ENCODE measurements at places on chromosomes 11 and 22.
A peak's percentile ranks its signal among the peaks of the same experiment; 100 is the strongest.

- no peak for DNase-seq
Observed at GRCh38 chr11:38256436-38256835, 1658.4 kb upstream of the RAG2 start.

- DNase-seq, result no peak
Observed at GRCh38 chr11:123587044-123587443, 67.4 kb downstream of the SCN3B start.

GRCh38 chr11:69337211-69337721, 43.3 kb downstream of the MYEOV start:
- no peak for DNase-seq

- no peak for DNase-seq
Observed at GRCh38 chr22:45977551-45978274, 751 bp upstream of the WNT7B start.

GRCh38 chr11:57403802-57404147, 13.3 kb upstream of the PRG2 start:
- no peak for DNase-seq

- DNase-seq, result no peak
Observed at GRCh38 chr11:20000351-20001134, 159.7 kb downstream of the DBX1 start.

GRCh38 chr11:33721426-33721825, 14.8 kb downstream of the CD59 start:
- no peak for DNase-seq

DNA sequence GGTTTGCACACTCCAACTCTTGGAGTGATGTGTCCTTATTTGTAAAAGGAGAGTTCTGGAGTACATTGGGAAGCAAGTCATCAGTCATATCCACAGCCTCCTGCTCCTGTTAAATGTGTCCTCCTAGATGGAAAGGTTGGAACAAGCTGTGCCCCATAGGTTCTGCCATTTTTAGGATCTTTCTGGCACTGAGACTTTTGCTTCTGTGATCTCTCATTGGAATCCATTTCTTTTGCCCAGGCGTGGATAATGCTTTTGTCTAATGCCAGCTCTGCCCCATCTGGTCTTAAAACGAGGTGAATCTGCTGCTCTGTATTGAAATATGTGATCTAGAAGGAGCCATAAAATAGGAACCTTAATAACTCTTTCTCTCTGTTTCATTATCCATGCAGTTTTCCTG, 66.4 kb downstream of the ZBTB16 start:
- no peak for DNase-seq

GRCh38 chr11:68974421-68975194, 6.2 kb downstream of the MRGPRD start:
- DNase-seq, result no peak

GRCh38 chr11:61370349-61371005, 8.3 kb downstream of the TMEM138 start:
- DNase-seq, result no peak

DNA sequence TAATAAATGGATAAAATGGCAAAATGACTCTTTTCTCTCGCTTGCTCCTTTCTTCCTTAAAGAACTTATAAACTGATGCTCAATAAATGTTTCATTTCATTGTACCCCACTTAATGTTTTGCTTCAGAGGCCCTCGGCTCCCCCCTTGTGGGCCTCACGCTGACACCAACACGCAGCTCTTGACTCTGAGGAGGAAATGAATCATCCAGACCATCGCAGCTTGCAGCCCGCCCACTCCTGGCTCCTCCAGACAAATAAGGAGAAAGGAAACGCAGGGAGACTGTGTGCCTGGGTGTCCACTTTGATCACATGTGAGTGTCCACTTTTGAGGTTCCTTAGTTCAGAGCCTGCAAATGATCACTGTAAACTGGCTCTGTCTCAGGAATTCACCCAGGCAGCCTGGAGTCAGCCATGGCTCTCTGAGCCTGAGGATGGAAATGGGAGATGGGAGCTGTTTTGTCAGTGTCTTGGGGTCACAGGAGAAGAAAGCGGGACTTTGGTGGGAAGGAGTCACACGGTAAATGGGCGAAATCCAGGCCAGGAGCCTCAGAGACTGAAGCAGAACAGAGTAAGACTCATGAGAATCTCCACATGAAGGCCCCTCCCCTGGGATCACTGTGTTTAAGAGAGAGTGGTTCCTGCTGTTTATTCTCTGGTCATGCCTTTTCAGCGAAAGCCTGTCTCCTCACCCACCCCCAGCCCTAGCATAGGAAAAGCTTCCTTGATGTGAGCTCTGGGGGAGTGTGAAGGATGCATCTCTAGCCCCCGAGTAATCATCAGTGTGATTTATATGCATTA, 96.5 kb downstream of the CWC15 start:
- DNase-seq, result peak; percentile 57

GRCh38 chr22:50575426-50575941, 2.7 kb downstream of the CPT1B start:
- DNase-seq, result no peak

DNA sequence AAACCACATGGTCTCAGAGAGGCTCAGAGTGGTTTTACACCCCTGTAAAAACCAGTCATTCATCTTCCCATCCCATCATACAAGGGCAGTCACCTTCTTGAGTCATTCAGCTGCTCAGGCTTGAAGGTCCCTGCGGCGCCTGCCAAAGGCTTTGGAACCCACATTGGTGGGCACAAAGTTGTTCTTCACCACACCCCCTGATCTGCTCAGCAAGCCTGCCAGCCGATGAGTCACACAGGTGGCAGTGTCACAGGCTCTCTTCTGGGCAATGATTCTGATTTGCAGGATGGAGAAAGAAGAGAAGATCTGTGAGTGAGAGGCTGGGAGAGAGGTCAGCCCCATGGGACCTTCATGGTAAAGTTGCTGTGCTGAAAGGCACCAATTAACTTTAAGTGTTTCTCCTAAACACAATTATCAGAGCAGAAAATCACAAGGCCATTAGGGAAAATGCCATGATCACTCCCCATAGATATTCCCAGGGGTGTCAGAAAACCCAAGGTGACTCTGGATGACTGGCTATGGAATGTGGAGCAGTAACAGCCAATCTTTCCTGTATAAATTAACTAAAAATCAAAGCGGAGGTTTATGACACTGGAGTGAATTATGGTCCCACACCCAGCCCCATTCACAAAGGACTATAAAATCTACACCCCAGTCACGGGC, 4.4 kb downstream of the CALCA start:
- no peak for DNase-seq

DNA sequence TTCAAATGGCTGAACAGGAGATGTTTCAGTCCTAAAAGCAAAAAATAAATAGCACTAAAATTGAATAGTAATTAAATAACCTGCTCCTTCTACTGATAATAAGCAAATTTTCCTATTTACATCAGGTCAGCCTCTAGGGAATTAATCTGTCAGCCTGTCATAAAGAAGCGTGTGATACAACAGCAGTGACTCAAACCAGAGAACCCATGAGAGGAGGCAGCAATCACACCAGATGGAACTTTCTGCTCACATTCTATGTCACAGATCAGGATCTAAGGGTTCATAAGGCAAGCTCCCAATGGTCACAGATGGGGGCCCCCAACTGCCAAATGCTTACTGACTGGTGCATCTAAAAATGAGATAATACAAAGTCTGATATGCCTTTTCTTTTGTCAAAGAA, 41.1 kb downstream of the RBFOX2 start:
- no peak for DNase-seq

- no peak for DNase-seq
Observed at GRCh38 chr22:25722626-25723025, 19.4 kb upstream of the MYO18B start.

GRCh38 chr22:44685384-44686056, 16.5 kb upstream of the PRR5 start:
- DNase-seq, result no peak

- DNase-seq, result no peak
Observed at GRCh38 chr22:36317658-36318271, 64.8 kb downstream of the APOL1 start.

- no peak for DNase-seq
Observed at GRCh38 chr11:87020764-87021365, 16.9 kb upstream of the TMEM135 start.

DNA sequence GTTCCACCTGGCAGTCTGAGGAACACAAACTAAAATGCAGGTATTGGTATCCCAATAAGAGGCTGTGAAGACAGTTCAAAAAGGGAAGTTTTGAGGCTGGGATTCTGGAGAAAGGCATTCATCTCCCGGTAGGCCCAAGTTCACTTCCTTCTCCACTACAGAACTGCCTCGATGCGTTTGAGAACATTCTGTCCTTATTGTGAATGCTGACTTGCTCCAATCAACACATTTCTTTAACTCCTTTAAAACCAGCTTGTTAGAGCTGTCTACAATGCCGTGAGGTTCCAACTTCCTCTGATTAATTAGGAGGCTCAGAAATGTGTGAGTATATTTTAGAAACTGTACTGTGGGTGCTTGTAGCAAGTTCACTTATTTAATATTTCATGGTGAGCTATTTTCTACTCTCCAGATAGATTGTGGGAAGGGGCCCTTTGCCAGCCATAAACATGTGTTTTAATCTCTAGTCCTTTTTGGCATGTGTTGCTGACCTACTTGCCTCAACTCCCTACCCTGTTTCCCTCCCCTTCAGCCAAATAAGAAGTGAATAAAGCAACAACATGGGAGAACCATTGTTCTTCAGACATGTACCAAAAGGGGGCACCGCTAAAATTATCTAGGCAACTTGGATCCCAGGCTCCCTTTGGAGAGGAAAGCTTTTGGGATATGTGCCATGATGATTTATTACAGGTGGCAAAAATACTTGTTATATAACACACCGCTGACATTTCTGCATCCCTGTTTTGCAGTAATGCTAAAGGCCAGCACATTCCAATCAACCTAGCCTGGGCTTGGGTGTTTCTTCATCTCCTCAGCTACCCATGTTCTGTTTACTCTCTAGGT, 245.6 kb downstream of the BLID start:
- no peak for DNase-seq

DNA sequence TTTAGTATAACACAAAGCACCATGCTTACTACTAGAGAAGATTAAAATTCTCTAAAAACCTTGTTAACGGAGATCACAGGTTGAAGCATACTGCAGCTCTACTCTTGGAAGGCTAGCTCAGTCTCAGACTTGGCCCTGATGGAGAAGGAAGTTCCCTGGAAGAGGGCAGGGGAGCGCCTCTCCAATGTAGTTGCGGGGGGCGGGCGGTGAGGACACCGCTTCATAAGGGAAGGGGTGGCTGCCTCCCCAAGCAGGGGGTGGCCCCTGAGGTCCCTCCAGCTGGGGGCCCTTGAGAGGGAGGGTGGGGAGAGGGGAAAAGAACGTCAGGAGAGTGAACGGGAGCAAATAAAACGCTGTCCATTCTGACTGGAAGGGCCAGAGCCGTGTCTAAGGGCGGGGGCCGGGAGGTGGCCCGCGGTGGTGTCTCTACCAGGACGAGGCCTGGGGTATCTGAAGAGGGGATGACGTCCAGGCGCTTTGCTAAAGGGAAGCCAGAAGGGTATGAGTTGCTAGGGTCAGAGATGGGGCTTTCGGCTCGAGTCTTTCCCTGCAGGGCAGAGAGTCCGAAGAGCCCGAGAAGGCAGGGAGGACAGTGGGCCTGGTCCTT, 553 bp upstream of the USP47 start:
- no peak for DNase-seq

DNA sequence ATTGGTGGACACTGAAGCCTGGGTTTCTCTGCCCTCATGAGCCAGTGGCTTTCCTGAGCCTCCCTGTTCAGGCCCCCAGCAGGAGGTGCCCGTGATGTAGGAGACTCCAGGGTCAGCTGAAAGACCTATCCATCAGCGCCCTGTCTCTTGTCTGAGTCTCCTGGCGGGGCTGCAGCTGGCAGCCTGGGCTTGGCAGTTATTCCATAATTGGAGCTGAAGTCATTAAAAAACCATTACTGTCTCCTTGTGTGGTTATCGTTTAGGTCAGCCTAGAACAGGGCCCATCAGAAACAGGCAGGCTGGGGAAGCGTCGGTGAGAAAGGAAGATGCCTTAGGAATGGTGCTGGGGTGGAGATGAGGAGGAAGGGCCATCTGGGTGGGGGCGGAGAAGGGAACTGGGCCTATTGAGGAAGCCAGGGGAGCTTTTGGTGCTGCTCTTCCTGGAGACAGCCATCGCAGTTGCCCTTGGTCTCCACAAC, 5.0 kb downstream of the TUB start:
- no peak for DNase-seq

GRCh38 chr22:25334162-25334490, 114.7 kb downstream of the CRYBB2 start:
- DNase-seq, result peak; percentile 4

All from left renal pelvis (tissue), 4 donors.